Stimulated activated CD8-positive, alpha-beta memory T cell treated with anti-CD3 and anti-CD28 coated beads, Interleukin-15, amount 100 ng/mL, for 1 hour (primary cell): ENCODE measurements at places on chromosomes 5 and 9.

DNA sequence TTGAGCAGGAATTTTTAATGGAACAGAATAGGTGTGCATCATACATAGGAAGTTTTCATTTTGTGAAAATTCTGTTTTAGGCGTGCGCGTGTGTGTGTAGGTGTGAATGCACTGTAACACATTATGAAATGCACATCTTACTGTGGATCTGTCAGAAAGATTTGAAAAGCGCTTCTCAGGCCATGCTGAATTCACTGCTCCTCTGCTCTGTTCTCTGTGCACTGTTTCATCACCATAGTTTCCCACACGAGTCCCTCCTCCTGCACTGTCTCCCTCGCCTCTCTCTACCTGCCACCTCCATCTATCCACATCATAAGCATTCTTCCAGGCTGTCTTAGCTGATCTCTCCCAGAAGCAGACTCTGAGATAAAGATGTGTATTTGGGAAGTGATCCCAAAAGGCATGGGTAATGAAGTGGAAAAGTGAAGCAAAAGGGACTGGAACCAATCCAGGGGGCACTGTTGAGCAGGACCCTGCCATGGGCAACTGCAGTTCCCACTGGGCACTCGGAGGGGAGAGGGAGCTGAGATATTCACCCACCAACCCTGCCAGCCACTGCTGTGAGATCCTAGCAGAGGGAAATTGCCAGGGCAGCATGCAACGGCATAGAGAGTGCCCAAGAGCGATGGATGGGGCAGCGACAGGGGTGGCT is 65.9 kb downstream of the GABBR2 start:
- no peak for DNase-seq

- no peak for DNase-seq
These were observed 19.1 kb upstream of the JADE2 start for GRCh38 chr5:134506054-134507039.

DNA sequence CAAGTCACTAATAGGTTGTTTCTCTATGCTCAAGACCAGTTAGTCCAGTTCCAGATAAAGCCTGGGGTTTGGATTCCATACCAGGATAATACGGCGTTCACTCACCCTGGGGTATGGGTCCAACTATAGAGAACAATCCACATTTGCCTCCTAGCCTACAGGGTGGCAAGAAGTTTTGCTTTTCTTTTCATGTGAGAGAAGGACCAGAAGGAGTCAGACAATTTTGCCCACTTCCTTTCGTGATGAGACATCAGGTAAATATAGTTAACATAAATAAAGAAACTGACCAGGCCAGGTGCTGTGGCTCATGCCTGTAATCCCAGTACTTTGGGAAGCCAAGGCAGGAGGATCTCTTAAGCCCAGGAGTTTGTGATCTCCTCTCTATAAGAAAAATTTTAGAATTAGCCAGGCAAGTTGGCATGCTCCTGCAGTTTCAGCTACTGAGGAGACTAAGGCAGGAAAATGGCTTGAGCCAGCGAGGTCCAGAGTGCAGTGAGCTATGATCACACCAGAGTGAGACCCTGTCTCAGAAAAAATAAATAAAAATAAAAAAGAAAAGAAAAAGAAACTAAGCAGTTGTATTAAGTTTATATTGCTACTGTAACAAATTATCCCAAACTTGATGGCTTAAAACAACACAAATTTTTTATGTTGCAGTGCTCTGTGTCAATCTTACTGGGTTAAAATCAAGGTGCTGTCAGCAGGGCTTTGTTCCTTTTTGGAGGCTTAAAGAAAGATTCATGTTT is 7.5 kb upstream of the REEP5 start:
- no peak for DNase-seq

DNA sequence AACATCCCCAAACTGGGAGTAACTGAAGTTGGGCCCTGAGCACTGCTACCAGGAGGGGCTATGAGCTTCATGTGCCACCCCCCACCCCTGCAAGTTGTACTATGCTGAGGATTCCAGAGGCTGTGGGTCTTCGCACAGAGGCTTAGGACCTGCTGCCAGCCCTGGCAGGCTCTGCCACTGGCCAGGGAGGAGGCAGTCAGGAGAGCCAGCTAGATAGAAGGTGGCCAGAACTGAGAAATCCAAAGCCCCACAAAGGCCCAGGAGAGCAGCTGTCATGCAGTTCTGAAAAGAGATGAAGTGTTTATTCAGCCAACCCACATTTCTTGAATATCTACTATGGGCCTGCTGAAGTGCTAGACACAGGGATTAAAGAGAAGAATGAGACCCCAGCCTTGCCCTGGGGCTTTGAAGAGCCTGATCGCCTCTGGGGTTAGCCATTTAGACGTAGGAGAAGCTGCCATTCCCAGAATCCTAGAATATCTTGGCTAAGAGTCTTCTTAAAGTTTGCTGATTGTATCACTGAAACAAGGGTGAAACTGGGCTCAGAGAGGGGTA is 1.4 kb downstream of the ALAD start:
- DNase-seq: no peak

GRCh38 chr9:9924376-9924775 is 688.4 kb downstream of the PTPRD start:
- DNase-seq: no peak

DNA sequence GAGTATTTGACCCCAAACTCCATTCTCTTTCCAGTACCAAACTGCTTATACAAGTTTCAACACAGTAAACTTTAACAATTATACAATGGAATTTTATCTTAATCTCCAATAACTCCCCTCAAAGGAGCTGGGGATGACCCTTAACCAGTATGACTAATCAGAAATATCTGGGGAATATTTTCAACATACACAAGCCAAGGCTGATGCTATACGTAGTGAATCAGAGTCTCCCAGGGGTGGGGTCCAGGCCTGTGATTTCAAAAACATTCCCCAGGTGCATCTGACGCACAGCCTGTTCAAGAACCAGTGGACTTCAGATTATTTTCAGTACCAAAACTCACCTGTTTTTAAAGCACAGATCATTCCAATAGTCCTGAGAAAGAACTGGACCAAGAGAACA is 11.8 kb upstream of the SEMA5A start:
- DNase-seq: no peak

DNA sequence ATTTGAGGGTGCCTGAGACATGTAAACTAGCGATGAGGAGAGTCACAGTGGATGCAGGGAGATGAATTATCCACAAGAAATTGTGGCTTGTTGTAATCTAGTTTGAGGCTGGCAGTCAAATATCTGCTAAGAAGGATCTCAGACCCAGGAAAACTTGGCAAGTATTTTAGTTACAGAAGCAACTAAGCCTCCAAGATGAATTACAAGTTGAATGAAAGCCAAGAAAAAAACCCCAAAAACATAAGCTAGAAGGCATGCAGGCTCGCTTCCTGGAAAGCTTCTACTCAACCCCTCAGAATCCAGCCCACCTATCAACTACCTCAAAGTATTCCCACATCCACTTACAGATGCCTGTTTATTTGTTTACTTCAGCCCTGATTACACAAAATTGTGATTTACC is 696.9 kb downstream of the MAT2B start:
- DNase-seq: no peak

DNA sequence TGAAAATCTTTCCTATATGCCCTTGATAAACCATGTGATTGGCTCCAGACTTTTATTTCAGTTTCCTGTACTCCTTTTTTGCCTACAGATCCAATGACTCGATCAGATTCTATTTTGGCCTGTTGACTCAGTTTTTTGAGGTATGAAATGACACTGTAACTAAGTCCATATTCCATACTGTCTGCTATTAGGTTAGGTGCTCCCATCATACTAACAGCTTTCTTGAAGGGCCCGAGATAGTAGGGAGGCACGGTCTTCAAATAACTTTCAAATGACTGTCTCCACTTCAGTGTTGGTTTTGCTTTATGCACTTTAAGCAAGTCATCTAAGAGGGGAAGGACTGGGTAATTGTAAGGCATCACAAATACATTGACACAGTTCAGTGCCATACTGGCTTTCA is 295.4 kb upstream of the DAB2 start:
- DNase-seq: no peak

GRCh38 chr5:6078881-6079280 is 299.5 kb downstream of the MED10 start:
- no peak for DNase-seq

GRCh38 chr9:3337515-3338225 is 188.1 kb downstream of the RFX3 start:
- no peak for DNase-seq

DNA sequence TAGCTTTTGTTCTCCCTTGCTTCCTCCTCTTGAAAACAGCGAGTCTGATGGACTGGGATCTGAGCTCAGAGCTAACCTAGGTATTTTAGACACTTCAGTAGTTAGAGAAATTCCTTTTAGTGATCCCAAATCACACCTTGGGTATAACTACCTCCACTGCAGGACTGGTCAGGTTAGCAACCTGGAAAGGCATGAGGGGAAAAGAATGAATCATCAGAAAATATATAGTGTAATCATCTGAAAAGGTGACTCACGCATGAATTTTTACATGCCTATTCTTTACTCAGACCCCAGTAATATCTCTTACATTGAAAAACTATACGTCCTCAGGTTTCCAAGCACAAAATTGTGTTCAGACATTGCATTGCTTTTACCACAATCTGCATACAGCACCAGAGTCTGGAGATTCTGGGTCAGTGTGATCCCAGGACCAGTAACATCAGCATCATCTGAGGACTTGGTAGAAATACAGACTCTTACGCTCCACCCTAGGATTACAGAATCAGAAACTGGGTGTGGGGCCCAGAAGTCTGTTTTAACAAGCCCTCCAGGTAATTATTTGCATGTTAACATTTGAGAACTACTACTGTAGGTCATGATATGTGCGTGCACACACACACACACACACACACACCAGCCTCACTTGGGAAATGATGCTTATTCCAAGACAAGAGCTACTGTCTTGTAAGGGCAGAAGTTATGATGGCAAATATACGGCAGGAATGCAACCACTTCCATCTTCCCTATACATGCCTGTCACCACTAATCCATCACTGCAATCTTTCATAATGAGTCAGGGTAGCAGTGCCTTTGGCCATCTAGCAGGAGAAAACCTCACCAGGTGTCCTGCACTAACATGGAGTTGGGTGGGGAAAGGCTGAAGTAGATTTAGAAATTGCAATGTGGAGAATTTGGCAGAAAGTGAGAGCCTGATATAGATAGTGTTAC is 271.6 kb upstream of the MAP3K1 start:
- no peak for DNase-seq

GRCh38 chr9:132802121-132802795 is 75.8 kb downstream of the AK8 start:
- no peak for DNase-seq

- no peak for DNase-seq
These were observed 14.6 kb upstream of the AQP7 start for GRCh38 chr9:33416996-33417395.

GRCh38 chr5:33479311-33479710 is 38.5 kb downstream of the TARS1 start:
- DNase-seq: no peak

- DNase-seq: no peak
These were observed 16.3 kb downstream of the POLR1E start for GRCh38 chr9:37501957-37502596.

DNA sequence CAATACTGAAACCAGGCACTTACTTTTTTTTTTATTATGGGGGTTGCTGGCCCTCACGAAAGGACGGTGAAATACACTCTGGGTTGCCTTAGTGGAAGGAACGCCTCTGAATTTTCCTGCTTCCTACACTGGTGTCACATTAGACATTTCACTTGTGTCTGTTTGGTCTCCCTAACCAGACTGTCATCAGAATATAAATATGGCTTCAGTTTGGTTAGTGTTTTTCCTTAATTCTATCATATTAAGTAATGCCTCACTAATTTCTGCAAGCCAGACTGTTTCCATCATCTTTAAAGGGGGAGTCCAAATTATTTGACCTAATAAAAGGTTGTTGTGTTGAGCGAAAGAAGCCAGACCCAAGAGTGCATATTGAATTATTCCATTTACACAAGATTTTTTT is 4.7 kb downstream of the GLIS3 start:
- no peak for DNase-seq
